ENCODE measurements at places on chromosomes 11 and 22.

DNA sequence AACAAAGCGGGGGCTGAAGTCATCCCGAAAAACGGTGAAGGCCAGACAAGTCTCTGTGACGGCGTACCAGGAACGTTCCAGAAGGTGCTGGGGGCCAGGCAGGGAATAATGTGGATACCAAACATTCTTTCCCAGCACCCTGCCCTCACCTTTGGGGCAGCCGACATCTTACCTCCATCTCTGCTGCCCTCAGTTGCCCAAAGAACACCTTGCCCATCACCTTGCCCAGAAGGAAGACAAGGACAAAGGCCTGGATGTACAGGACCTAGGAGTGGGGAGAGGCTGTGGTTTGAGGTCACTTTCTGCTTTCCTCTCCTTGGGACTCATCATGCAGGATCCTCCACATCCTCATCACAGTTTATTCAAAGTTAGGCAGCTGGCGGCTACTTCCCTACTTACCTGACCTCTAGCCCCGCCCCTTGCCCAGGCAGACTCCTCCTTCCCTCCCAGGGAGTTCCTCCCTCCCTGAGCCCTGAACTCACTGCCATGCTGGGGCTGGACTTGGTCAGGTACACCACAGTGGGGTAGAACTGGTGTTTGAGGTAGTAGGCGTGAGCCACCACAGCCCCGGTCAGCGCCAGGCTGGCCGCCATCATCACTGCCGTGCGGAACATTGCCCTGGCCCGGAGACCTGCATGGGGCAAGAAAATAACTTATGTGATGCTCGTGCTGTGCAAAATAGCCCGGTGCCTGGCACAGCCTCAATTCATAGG, 1.2 kb downstream of the SYVN1 start:
- DNase-seq = no peak

DNA sequence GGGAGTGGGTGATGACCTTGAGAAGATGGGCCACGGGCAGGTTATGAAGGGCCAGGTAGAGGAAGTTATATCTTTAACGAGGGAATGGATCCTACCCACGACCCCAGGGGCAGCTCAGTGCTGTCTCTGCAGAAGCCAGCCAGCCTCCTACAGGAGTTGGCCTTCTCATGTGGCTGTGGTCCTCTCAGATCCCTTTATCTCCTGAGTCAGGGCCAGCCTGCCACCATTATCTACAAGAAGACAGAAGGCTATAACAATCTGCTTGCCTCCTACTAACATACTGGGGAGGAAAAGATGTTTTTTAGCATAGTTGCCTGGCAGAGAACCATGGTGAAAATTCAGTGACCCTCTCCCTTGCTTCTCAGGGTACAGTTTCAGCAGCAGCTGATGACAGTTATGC, 7.0 kb upstream of the YWHAH start:
- DNase-seq = no peak

- no peak for DNase-seq
Measured at GRCh38 chr22:47011131-47011858, 248.8 kb downstream of the TBC1D22A start.

GRCh38 chr11:128346804-128347203, 240.6 kb downstream of the ETS1 start:
- no peak for DNase-seq

All from ACHN (cell line).